ENCODE measurements at places on chromosomes 7 and 10. TPM values are rescaled to one million over a fixed set of nuclear protein-coding genes. Genes with fewer than 3 reads are reported as not detected.

DNA sequence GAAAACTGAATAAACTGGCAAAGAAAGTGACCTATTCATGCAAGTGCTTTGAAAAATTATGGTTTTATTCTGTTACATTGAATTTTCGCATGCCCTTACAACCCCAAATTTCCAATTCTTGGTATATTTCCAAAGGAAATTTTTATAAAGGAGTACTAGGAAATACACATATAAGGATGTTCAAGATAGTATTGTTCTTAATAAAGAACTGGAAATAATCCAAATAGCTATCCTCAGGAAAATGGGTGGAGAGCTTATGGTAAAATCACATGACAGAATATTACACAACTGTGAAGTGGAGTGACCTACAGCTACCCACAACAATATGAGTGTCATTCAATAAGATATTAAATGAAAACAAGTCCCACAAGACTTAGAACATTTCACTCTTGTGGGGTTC is 138.9 kb upstream of the BMPER start:
- no peak for DNase-seq
- no peak overlapping the region for H3K27ac ChIP-seq
- no peaks in the 10 kb centered on the region for H3K36me3 ChIP-seq
- no peaks in the 10 kb centered on the region for H3K4me1 ChIP-seq

DNA sequence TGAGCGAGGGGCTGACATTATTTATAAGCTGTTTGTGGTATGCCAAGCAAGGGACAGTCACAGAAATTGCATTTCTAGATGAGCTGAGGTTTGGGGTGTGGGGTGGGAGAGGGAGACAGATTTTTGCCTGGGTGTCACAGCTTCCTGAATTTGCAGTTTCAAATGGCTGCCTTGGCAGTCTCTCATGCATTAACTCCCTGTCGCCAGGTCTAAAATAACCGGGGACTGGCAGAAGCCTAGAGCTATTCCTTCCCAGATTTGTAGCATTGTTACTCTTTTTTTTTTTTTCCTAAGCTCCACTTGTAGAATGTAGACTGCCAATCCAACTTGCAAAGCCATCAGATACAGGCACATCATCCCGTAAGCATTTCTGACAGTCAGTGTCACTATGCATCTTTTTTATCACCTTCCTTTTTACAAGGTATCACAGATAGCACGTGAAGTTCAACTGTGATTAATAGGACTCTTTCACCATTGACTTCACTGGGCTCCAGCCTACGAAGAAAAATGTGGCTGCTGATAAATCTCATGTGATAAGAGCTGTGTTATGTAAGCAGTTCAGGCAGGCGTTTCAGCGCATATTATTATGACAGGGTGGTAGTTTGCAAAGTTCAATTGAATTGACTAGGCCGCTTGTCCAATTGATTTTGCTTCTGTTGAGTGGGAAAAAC is 130.7 kb upstream of the CELF2 start:
- DNase-seq = no peak
- no peak overlapping the region for H3K4me3 ChIP-seq
- no peaks in the 10 kb centered on the region for H3K36me3 ChIP-seq

DNA sequence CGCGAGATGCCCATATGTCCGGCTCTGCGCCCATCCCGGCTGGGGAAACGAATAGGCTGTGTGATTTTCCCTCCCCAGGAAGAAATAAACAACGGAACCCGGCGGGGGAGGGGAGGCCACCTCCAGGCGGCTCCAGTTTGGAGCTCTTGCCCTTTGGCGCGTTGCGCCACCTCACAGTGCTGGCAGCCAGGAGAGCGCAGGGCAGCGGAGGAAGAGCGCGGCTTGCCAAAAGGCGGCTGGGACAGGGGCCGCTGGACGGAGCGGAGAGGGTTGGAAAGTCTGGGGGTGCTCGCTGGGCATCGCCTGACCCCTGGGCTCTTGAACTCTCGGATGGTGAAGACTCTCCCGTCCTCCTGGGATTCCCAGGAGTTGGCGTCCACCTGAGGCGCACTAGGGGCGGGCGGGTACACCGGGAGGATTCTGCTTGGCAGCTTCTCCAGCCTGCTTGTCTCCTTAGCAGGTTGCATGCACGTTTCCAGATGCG is 5.3 kb upstream of the NEUROG3 start:
- no peak overlapping the region for H3K27ac ChIP-seq
- H3K4me3 ChIP-seq = no peak overlapping the region
- peaks cover 5% of the 10 kb centered on the region for H3K4me1 ChIP-seq
- DNase-seq = no peak
- H3K36me3 ChIP-seq = no peaks in the 10 kb centered on the region
- H3K27me3 ChIP-seq = peaks cover 64% of the 10 kb centered on the region

DNA sequence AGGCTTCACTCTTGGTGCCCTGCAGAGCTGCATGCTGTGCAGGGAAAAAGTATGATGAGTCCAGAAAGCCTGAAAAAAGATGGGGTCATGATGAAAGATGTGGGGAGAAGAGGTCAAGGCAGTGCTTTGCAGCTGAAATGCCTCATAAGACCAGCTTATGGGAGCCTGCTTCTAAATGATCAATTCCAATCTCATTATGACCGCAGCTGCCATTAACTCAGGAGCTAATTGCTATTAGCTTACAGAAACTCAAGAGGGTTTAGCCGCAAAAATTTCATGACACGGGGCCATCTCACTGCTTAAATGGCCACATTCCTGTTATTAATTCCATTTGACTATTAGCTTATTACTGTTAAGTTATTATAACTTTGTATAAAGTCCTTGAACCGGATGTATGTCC is 502.9 kb upstream of the ZMIZ1 start:
- no peaks in the 10 kb centered on the region for H3K36me3 ChIP-seq
- H3K4me1 ChIP-seq = no peaks in the 10 kb centered on the region
- no peak overlapping the region for H3K27ac ChIP-seq
- H3K27me3 ChIP-seq = no peaks in the 10 kb centered on the region
- no peak overlapping the region for H3K4me3 ChIP-seq
- DNase-seq = no peak

- H3K36me3 ChIP-seq = no peaks in the 10 kb centered on the region
- DNase-seq = no peak
- no peaks in the 10 kb centered on the region for H3K27me3 ChIP-seq
- no peaks in the 10 kb centered on the region for H3K4me1 ChIP-seq
- H3K4me3 ChIP-seq = no peak overlapping the region
- H3K27ac ChIP-seq = no peak overlapping the region
Observed at GRCh38 chr7:143960813-143961610, 6.4 kb downstream of the OR2F1 start.

DNA sequence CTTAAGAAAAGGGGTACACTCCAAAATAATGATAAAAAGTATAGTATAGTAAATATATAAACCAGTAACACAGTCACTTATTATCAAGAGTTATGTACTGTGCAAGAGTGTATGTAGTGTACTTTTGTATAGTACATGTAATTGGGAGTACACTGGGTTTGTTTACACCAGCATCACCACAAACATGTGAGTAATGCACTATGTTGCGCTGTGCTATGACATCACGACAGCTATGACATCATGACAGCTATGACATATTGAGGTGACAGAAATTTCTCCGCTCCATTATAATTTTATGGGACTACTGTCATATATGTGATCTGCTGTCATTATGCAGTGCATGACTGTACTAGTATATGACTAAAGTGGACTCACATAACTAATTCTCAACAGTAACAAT is 84.6 kb downstream of the KMT2C start:
- DNase-seq = no peak
- H3K27ac ChIP-seq = no peak overlapping the region
- no peaks in the 10 kb centered on the region for H3K27me3 ChIP-seq
- H3K4me1 ChIP-seq = no peaks in the 10 kb centered on the region

FAM25C gene
- total RNA-seq = not detected

PPP1R3A gene
- not detected for total RNA-seq

DNA sequence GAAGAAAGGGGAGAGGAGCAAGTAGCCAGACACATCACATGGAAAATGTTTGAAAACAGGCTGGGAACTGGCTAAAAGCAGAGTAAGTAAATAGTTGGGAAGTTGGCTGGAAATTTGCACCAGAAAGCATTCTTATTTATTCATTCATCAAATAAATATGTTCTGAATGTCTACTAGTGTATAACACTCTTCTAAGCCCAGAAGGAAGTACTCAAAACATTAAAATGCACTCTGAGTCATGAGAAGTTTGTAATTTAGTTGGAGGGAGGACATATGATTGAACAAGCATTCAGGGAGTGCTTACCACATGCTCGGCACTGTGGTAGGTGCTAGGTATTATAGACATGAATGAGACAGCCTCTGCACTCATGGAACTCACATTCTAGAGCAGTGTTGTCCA is 37.0 kb upstream of the CNNM1 start:
- H3K27me3 ChIP-seq = no peaks in the 10 kb centered on the region
- no peaks in the 10 kb centered on the region for H3K36me3 ChIP-seq
- H3K4me3 ChIP-seq = no peak overlapping the region
- peak overlapping the region; percentile 48 for H3K27ac ChIP-seq
- no peak for DNase-seq

GRCh38 chr10:112282086-112282485 is 1.1 kb upstream of the TECTB start:
- H3K4me3 ChIP-seq = no peak overlapping the region
- peaks cover 3% of the 10 kb centered on the region for H3K4me1 ChIP-seq
- no peaks in the 10 kb centered on the region for H3K36me3 ChIP-seq
- DNase-seq = no peak

DNA sequence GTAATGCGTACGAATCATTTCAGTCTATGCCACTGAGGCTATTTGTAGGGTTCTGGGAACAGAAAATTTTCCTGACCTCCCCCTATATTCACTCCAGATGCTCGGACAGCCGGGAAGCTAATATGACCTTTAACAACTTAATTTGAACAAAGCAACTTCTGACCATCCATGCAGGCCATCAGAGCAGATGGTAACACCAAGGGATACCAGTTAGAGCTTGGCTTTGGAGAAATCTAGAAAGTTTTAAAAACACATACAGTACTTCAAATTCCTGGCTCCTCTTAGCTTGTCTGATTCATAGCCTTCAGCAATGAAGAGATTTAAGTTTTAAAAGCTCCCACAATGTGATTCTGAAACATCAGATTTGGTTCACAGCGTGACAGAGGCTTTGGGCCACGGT is 257.3 kb downstream of the GPAM start:
- H3K27me3 ChIP-seq = no peaks in the 10 kb centered on the region
- H3K27ac ChIP-seq = no peak overlapping the region
- no peak overlapping the region for H3K4me3 ChIP-seq
- no peak for DNase-seq
- H3K36me3 ChIP-seq = no peaks in the 10 kb centered on the region

DNA sequence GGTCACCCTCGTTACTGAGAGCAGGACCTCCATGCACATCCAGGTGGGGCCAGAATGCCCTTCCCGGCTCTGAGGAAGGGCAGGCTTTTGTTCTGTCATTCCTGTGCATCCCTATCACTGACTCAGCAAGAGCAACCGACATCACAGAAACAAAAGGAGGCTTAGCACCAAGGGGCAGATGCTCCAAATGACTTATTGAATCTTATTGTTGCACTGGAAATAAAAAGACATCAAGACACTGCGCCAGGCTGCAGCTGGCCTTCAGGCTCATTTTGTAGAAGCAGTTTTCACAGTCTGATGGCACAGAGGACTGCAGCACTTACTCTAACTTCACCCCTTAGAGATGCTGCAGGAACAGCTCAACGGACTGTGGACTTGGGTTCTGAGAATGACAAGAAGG is 126.4 kb downstream of the PAXIP1 start:
- H3K27me3 ChIP-seq = no peaks in the 10 kb centered on the region
- no peak overlapping the region for H3K4me3 ChIP-seq
- H3K27ac ChIP-seq = no peak overlapping the region
- H3K36me3 ChIP-seq = no peaks in the 10 kb centered on the region

All from upper lobe of right lung (tissue), 1 donor.